ENCODE measurements at places on chromosomes 6 and 20.
A peak's percentile ranks its signal among the peaks of the same experiment; 100 is the strongest.

GRCh38 chr6:3324262-3324942 is 65.7 kb downstream of the PSMG4 start:
- peak; percentile 84 for DNase-seq

DNA sequence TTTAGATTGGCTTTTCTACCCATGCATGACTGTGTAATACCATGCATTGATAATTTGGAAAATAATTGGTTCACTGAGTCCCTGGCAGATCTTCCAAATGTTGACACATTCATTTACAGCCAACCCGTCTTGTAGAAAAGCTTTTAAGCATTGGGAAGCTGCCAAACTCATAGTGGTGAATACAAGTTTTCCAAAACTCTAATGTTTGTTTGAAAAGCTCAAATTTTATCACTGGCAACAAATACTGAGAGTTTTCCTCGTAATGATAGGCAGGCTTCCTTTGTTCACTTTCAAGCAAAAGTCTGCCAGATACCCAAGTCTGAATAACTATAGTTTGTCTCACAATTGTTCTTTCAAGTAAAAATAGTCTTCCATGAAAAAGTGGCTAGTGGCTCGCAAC is 143.0 kb downstream of the FIG4 start:
- DNase-seq = no peak

- DNase-seq = no peak
These were observed 4.5 kb upstream of the GPSM3 start for GRCh38 chr6:32196682-32197616.

- DNase-seq = peak; percentile 85
These were observed 268.2 kb downstream of the CDC5L start for GRCh38 chr6:44655412-44656342.

DNA sequence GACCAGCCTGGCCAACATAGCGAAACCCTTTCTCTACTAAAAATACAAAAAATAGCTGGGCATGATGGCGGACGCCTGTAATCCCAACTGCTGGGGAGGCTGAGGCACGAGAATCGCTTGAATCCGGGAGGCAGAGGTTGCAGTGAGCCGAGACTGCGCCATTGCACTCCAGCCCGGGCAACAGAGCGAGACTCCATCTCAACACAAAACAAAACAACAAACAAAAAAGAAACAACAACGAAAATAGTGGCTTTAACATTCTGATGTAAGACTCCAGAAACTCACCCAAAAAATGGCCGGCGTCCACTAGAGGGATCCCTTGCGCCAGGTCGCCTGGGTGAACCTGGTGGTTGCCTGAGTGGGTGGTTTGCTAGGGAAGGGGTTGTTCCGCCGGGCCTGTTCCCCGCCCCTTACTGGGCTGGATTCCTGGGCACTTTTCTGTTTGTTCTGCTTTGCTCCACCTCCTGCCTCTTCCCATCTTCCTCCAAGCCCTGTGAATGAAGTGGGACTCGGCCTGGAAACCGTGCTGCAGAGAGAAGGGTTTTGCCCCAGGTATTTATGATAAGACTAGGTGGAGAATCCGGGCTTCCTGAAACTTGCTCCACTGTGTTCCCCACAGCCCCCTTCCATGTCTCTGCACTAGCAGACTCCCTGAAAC is 1.5 kb downstream of the PABPC1L start:
- DNase-seq = peak; percentile 61

DNA sequence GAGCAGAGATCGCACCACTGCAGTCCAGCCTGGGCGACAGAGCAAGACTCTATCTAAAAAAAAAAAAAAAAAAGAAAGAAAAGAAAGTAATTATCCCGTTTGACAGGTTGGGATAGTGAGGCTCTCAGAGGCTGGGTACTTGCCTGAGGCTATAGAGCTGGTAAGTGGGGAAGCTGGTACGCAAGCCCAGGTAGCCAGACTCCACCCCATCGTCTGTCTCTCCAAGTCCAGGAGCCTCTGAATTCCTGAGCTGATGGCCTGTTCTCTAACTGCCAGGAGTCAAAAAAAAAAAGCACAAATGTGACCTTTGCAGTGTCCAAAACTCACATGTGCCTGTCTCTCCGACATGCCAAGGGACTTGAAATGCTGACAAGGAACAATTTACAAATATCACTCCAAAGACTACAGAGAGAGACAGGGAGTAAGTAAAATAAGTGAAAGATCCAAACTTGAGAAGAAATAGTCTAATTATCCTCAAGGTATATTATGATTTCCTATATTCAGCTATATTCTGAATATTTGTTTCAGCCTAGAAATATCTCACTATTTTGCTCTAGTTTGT is 109.1 kb upstream of the SCAF8 start:
- no peak for DNase-seq

DNA sequence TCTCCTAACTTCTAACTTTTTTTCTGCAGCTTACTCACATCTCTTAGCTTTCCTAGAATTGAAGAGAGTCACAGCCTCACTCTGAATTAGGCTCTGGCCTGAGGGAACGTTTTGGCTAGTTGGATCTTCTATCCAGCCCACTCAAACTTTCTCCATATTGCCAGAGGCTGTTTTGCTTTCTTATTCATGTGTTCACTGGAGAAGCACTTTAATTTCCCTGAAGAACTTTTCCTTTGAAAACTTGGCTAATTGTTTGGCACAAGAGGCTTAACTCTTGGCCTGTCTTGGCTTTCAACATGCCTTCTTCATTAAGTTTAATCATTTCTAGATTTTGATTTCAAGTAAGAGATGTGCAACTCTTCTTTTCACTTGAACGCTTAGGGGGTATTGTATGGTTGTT is 138.2 kb upstream of the PLCB4 start:
- no peak for DNase-seq

- DNase-seq = no peak
These were observed 138.8 kb upstream of the RREB1 start for GRCh38 chr6:6968731-6969552.

GRCh38 chr6:159017757-159018559 is 18.0 kb upstream of the RSPH3 start:
- no peak for DNase-seq

DNA sequence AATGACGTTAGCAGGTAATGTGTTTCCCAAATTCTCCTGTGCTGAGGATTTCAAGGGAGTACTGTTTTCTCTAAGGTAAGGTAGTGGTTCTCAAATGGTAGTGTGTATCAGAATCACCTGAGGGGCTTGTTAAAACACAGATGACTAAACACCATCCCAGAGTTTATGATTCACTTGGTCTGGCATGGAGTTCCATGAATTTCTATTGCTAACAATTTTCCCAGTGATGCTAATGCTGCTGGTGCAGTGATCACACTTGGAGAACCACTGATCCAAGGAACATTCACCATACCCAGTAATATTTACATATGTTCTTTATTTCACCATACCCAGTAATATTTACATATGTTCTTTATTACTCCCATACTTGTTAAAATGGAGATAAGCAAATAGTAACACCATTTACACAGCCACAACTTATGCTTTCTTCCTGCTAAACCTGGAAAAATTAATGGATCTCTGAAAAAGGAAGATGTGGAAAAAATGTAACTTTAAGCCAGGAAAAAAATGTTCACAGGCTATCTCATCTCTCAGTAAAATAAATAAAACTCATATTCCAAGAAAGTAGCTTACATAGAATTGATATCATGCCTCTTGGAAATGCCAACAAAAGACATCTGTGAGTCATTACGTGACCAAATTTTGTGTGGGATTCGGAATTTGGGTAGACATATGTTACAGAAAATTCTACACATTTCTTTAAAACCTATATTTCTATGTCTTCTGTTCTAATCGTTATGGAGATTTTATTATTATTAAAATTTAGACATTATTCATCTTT is 129.5 kb downstream of the MMUT start:
- no peak for DNase-seq

- no peak for DNase-seq
These were observed 41.0 kb downstream of the GPLD1 start for GRCh38 chr6:24448396-24448795.

GRCh38 chr6:149234051-149234962 is 83.2 kb upstream of the TAB2 start:
- DNase-seq = no peak

DNA sequence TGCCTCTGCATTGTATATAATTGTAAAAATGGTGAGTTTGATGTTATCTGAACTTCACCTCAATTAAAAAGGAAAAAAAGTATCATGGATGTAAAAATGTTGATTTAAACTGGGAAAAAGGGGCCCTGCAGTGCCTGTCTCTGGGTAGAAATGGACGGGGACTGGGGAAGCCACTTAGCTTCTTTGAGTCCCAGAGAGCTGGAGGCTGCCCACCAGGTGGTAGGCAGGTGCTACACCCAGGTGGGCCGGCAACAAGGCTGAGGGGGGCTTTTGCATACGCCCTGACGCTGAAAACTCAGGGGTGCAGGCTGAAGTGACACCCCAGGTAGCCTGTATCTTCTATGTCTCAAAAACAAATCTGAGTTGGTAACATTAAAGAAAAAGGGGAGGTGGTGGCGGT is 118.2 kb downstream of the SULF2 start:
- no peak for DNase-seq

DNA sequence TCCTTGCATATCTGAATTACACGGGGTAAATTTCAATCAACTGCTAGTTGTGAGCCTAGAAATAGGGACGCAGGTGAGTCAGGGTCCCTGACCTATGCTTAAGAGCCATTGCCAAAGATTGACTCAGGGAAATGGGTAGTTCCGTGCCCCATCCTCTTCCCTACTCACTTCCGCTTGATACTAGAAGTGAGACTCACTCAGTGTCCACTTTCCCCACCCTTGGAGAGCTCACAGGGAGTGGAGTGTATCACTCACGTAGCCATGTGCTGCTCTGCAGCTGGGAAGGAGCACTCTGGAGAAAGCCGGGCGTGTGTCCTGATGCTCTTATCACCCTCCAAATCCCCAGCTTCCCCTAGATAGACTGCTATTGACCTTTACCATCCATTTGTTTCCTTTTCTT is 543 bp upstream of the MUC22 start:
- DNase-seq = no peak

DNA sequence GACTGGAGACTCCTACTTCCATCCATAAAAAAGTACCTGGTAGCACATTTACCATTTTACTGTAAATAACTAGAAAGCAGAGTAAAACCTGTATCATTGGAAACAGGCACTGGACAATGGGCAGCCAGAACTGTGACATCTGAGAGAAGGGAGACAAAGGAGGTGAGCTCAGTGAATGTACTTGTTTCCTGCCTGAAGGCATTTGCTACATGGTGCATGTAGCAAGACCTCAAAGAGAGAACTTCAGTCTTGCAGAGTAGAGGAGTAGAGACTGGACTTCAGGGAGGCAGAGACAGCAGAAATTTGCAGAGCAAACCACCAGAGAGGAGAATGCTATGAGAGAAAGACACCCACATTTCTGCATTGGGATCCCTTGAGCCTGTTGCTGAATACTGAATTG is 171.0 kb upstream of the CCN2 start:
- no peak for DNase-seq

DNA sequence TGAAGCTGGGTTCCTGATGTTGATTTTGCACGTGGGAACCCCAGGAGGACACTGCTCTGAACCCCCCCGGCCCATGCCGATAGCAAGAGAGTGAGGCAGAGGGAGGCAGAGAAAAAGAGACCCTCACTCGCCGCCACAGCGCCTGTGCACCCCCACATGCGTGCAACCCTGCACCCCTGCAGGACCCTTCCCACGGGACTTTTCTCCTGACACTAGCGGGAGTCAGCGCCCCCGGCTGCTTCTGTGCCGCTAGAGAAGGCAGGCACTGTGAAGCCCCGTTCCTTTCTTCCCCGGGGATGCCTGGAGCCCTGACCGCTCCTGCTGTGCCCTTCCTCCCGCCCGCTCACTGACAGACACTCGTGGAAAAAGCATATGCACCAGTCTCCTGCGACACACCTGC is 67.4 kb downstream of the GMPR start:
- no peak for DNase-seq

GRCh38 chr6:27836783-27837624 is 75.2 kb downstream of the OR2B2 start:
- DNase-seq = peak; percentile 50

DNA sequence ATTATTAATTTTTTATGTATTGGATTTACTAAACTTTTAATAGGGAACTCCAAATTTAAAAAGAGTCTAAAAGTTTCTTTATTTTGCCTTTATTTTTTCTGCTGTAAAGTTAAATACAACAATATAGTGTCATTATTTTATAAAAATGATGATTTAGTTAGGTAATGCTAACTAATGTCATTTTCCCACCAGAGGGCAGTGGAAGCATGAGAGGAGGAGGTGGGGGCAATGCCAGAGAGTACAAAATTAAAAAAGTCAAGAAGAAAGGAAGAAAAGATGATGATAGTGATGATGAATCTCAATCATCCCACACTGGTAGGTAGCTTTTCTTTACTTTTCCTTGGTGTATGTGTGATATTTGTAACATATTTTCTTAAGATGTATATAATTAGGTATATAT is 20.2 kb upstream of the FHL5 start:
- DNase-seq = no peak

GRCh38 chr20:24208652-24209051 is 220.1 kb upstream of the GGTLC1 start:
- no peak for DNase-seq

DNA sequence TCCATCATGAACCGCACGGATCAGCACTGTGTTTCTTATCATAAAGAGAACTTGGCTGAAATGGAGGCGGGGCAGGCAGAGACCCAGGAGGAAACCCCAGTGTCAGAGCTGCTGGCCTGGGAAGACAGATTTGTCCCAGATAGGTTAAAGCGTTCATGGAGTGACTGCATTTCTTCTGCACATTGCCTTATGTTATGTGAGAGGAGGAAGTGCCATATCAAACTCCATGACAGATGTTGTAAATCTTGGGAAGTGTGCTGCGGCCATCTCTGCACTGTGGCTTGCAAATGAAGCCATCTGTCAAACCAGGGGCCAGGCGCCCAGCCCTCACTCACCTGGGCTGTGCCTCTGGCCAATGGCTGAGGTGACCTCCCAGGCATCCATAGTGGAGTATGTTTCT is 163.0 kb downstream of the SLC24A3 start:
- DNase-seq = no peak

- no peak for DNase-seq
These were observed 6.7 kb downstream of the RAET1G start for GRCh38 chr6:149915970-149916865.

- DNase-seq = no peak
These were observed 3.4 kb upstream of the RSPO4 start for GRCh38 chr20:1005452-1006027.

GRCh38 chr6:130514712-130515111 is 148.9 kb downstream of the TMEM200A start:
- no peak for DNase-seq

GRCh38 chr20:29079769-29080690 is 2177.4 kb upstream of the DEFB115 start:
- no peak for DNase-seq

- DNase-seq = peak; percentile 68
These were observed 38.5 kb downstream of the SNRNP48 start for GRCh38 chr6:7628479-7628878.

GRCh38 chr20:10328897-10329255 is 105.1 kb downstream of the MKKS start:
- DNase-seq = no peak

All from GM03348 (cell line).